ENCODE measurements at places on chromosomes 1 and 21.

GRCh38 chr1:208324005-208324404 is 79.8 kb upstream of the PLXNA2 start:
- H3K36me3 ChIP-seq: no peaks in the 10 kb centered on the region
- H3K4me1 ChIP-seq: no peaks in the 10 kb centered on the region
- H3K27ac ChIP-seq: no peak overlapping the region
- H3K4me3 ChIP-seq: no peak overlapping the region

GRCh38 chr1:32685498-32685897 is 17.1 kb downstream of the SYNC start:
- no peak for DNase-seq
- no peak overlapping the region for H3K4me3 ChIP-seq
- no peaks in the 10 kb centered on the region for H3K4me1 ChIP-seq
- no peaks in the 10 kb centered on the region for H3K27me3 ChIP-seq
- no peak overlapping the region for H3K27ac ChIP-seq

- no peaks in the 10 kb centered on the region for H3K36me3 ChIP-seq
- peaks cover 6% of the 10 kb centered on the region for H3K27me3 ChIP-seq
- H3K4me1 ChIP-seq: no peaks in the 10 kb centered on the region
- H3K27ac ChIP-seq: no peak overlapping the region
- no peak overlapping the region for H3K4me3 ChIP-seq
Measured at GRCh38 chr21:29712818-29713217, 227.0 kb downstream of the GRIK1 start.

- H3K27ac ChIP-seq: peak overlapping the region; percentile 35
- H3K4me1 ChIP-seq: peaks cover 24% of the 10 kb centered on the region
- no peak for DNase-seq
- no peak overlapping the region for H3K4me3 ChIP-seq
- H3K36me3 ChIP-seq: peaks cover 10% of the 10 kb centered on the region
Measured at GRCh38 chr1:176183618-176184017, 23.5 kb downstream of the COP1 start.

GRCh38 chr1:205565799-205566198 is 61.3 kb downstream of the CDK18 start:
- H3K27me3 ChIP-seq: peaks cover 16% of the 10 kb centered on the region
- H3K4me3 ChIP-seq: no peak overlapping the region
- peaks cover 2% of the 10 kb centered on the region for H3K36me3 ChIP-seq
- no peak overlapping the region for H3K27ac ChIP-seq

DNA sequence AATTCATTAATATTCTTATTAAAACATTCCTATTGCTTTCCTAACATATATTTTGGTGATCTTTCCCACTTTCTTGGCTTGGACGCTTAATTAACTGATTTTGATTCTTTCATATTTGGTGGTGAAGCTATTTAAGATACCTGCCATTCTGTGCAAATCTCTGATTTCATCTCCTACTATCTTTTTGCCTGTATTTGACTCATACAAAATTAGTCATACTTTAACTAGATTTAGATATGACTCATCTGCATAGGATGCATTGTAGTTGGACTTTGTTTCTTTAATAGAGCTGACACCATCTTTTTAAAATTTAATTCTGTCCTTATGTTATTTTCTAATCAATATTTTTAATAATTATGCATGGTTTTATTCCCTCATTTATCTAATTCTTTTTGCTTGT is 93.8 kb upstream of the PLPPR4 start:
- H3K4me1 ChIP-seq: no peaks in the 10 kb centered on the region
- peaks cover 4% of the 10 kb centered on the region for H3K27me3 ChIP-seq
- no peak for DNase-seq
- H3K4me3 ChIP-seq: no peak overlapping the region
- H3K36me3 ChIP-seq: no peaks in the 10 kb centered on the region
- H3K27ac ChIP-seq: no peak overlapping the region

DNA sequence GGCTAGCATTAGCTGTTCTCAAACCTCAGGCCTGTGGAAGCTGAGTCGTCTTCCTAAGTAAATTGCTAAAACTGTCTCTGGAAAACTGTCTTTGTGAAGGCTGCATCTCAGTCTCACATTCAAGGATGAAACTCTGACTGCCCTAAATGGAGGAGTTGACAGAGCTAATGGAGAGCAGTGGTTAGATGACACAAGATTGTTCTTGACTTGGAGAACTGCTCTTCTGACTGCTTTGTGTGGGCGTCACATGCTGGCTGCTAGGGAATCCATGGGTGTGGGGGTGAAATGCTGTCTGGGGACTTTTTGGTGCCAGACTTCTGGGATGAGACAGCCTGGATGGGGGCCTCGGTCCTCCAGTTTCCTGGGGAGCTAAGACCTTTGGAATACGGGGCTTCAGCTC is 24.5 kb upstream of the TSPAN2 start:
- no peak overlapping the region for H3K27ac ChIP-seq
- no peaks in the 10 kb centered on the region for H3K4me1 ChIP-seq
- peaks cover 3% of the 10 kb centered on the region for H3K27me3 ChIP-seq
- no peak overlapping the region for H3K4me3 ChIP-seq

DNA sequence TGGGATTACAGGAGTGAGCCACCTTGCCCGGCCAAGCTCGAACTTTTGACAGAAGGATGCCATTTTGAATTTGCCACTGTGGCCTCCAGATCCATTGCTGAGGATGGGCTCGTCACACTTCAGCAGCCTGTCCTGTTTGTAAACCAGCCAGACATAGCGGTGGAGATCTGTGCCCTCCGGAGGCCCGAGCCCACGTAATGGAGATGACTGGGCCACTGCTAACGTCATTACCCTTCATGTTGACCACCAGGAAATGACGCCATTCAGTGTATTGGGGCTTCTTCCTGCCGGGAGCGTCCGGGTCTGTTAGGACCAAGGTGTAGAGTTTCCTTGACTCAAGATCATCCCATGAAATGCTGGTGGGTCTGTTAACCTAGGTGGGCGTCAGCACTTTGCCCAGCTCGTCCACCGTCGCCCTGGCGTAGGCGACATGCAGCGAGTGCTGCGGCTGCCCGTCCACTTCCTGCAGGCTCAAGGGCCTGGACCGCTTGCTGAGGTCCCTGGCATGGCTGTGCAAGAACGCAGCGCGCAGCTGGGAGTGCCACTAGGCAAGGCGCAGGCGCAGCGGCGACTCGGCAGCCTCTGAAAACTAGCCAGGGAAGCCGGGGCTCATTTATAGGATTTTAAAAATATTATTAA is 40.8 kb downstream of the PTPRC start:
- no peaks in the 10 kb centered on the region for H3K27me3 ChIP-seq
- peak overlapping the region; percentile 58 for H3K4me3 ChIP-seq
- no peak for DNase-seq
- peak overlapping the region; percentile 98 for H3K27ac ChIP-seq

- no peaks in the 10 kb centered on the region for H3K27me3 ChIP-seq
- no peaks in the 10 kb centered on the region for H3K36me3 ChIP-seq
- DNase-seq: no peak
- no peak overlapping the region for H3K27ac ChIP-seq
- H3K4me3 ChIP-seq: no peak overlapping the region
Measured at GRCh38 chr1:72954943-72955342, 672.6 kb upstream of the NEGR1 start.

DNA sequence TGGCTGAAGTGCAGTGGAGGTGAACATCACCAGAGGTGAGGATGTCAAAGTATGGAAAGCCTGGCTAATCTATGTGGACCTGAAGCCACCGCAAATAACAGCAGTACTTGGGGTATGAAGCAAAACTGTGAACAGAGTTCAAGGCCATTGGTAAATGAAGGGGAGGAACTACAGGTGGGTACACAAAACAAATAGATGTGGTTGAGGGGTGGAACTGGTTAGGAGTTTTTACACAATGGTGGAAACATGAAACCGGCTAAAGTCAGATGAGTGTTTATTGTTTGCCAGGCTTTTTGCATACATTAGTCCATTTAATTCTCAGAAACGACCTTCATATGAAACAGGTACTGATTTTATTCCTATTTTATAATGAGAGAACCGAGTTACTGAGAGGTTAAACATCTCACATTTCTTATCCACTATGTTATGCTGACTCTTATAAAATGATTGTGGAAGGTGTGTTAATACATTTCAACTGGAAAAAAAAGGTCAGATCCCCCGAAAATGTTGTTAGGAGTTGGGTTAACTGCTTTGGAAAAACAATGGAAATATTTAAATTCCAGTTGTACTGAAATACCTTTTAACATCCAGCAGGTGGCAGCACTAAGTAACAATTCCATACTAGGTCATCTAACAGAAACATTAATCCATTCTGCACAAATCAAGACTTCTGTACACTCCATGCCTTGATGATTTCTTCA is 44.3 kb upstream of the GTF2B start:
- H3K27ac ChIP-seq: no peak overlapping the region
- no peaks in the 10 kb centered on the region for H3K4me1 ChIP-seq
- no peaks in the 10 kb centered on the region for H3K27me3 ChIP-seq

- peak overlapping the region; percentile 60 for H3K27ac ChIP-seq
- H3K4me1 ChIP-seq: peaks cover 16% of the 10 kb centered on the region
- H3K36me3 ChIP-seq: peaks cover 15% of the 10 kb centered on the region
- H3K27me3 ChIP-seq: no peaks in the 10 kb centered on the region
Measured at GRCh38 chr21:41920476-41920875, 33.3 kb downstream of the C2CD2 start.

- no peak for DNase-seq
- no peaks in the 10 kb centered on the region for H3K27me3 ChIP-seq
- no peak overlapping the region for H3K27ac ChIP-seq
- peaks cover 11% of the 10 kb centered on the region for H3K36me3 ChIP-seq
- no peak overlapping the region for H3K4me3 ChIP-seq
- H3K4me1 ChIP-seq: peaks cover 11% of the 10 kb centered on the region
Measured at GRCh38 chr1:204591473-204592090, 75.4 kb downstream of the MDM4 start.

All from memory B cell (primary cell).